Immature natural killer cell (primary cell): ENCODE measurements at places on chromosomes 12 and 14.

DNA sequence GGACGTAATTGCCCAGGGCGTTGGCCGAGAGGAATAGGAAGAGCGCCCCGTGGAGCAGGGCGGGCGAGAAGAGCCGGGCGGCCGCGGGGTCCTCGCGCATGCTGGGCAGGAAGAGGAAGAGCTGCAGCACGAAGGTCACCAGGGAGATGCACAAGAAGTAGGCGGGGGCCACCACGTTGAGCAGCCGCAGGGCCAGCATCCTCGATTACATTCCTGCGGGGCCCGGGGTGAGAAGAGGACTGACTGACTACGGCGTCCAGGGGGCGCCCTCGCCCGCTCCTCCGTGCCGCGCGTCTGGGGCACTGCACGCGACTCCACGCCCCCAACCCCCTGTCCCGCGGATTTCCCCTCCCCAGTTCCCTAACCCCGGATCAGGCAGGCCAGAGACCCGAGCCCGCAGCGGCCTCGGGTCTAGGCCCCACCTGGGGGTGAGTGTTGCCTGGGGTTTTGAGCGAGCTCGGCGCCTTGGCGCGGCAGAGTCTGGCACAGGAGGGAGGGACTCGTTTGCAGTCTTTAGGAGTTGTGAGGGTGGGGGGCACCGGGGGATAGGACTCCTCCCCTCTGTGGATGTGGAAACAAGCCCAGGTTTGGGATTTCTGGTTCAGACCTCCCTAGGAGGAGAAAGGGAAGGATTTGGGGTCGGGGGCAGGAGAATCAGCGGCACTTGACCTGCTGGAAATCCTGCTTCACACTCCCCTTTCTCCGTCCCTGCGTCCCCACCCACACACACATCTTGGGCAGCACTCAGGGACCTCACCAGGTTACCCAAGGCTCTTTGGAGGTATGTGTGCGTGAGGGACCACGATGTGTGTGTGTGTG is 1.8 kb downstream of the ZDHHC22 start:
- H3K36me3 ChIP-seq, result no peaks in the 10 kb centered on the region
- H3K27me3 ChIP-seq, result peaks cover 36% of the 10 kb centered on the region
- no peak for DNase-seq
- no peak overlapping the region for H3K27ac ChIP-seq

DNA sequence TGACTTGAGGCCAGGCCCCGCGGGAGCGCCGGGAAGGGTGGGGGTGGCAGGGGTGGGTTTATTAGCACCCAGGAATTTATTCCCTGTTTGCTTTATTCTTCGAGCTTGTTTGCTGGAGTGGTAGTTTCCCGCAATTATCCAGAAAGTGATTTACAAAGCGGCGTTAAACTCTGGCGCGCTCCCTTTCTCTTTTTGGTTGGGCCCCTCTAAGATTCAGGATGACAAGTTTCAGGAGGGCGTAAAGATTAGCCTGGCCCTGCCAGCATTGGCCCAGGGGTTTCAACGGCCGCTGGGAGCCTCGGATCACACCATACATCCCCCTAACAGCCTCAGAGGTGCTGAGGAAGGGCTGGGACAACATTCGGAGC is 444 bp upstream of the NKX2-8 start:
- H3K27me3 ChIP-seq, result peaks cover 11% of the 10 kb centered on the region
- H3K36me3 ChIP-seq, result no peaks in the 10 kb centered on the region
- H3K4me1 ChIP-seq, result no peaks in the 10 kb centered on the region
- no peak overlapping the region for H3K4me3 ChIP-seq

DNA sequence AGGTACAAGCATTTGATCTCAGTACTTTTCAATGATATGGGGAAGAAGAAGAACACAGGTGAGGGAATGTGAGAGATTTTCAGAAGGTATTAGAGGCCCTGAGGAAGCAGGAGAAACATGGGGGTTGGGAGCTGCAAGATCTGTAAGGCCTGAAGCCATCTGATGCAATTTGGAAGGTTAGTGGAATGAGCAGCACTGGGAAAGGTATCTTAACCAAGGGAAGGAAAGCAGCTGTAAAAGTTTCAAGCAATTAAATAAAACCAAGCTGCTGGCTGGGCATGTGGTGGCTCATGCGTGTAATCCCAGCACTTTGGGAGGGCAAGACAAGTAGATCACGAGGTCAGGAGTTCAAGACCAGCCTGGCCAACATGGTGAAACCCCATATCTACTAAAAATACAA is 104.4 kb upstream of the PARP11 start:
- no peaks in the 10 kb centered on the region for H3K36me3 ChIP-seq
- H3K27me3 ChIP-seq, result peaks cover 2% of the 10 kb centered on the region
- H3K4me1 ChIP-seq, result peaks cover 9% of the 10 kb centered on the region
- no peak for DNase-seq
- no peak overlapping the region for H3K27ac ChIP-seq

GRCh38 chr12:110286623-110287022 is 5.6 kb downstream of the ATP2A2 start:
- peaks cover 19% of the 10 kb centered on the region for H3K36me3 ChIP-seq
- no peak for DNase-seq
- H3K4me3 ChIP-seq, result peak overlapping the region; percentile 74
- H3K27ac ChIP-seq, result no peak overlapping the region
- peaks cover 6% of the 10 kb centered on the region for H3K27me3 ChIP-seq
- peaks cover 76% of the 10 kb centered on the region for H3K4me1 ChIP-seq

- no peak for DNase-seq
- no peak overlapping the region for H3K4me3 ChIP-seq
- H3K27me3 ChIP-seq, result peaks cover 6% of the 10 kb centered on the region
- no peak overlapping the region for H3K27ac ChIP-seq
These were observed 971.7 kb downstream of the FSCB start for GRCh38 chr14:43535231-43535838.

- no peaks in the 10 kb centered on the region for H3K27me3 ChIP-seq
- H3K36me3 ChIP-seq, result no peaks in the 10 kb centered on the region
- H3K4me3 ChIP-seq, result no peak overlapping the region
- H3K4me1 ChIP-seq, result peaks cover 18% of the 10 kb centered on the region
These were observed 5.5 kb downstream of the TAS2R19 start for GRCh38 chr12:11016937-11017336.

- H3K4me3 ChIP-seq, result no peak overlapping the region
- peaks cover 4% of the 10 kb centered on the region for H3K27me3 ChIP-seq
- DNase-seq, result no peak
- H3K4me1 ChIP-seq, result peaks cover 27% of the 10 kb centered on the region
These were observed 9.6 kb downstream of the NAB2 start for GRCh38 chr12:57098546-57098945.

DNA sequence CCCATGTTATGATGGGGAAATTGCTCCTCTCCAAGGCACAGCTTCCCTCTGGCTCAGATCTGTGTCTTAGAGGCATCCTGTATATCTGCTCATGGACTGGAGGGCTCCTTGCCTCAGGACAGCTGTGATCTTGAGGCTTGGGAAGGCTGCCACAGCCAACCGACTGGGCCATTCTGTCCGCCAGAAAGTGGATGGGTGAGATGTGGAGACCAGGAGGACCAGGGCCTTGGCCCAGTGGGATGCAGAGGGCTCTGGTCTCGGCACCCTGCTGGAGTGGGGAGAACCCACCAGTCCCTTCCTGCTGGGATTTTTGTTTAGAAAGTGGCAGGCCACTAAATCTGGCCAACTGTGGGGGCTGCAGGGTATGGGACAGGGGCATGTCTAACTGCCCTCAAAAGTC is 148.6 kb downstream of the CALM1 start:
- H3K27ac ChIP-seq, result no peak overlapping the region
- H3K4me1 ChIP-seq, result no peaks in the 10 kb centered on the region
- H3K27me3 ChIP-seq, result peaks cover 4% of the 10 kb centered on the region
- no peak for DNase-seq

DNA sequence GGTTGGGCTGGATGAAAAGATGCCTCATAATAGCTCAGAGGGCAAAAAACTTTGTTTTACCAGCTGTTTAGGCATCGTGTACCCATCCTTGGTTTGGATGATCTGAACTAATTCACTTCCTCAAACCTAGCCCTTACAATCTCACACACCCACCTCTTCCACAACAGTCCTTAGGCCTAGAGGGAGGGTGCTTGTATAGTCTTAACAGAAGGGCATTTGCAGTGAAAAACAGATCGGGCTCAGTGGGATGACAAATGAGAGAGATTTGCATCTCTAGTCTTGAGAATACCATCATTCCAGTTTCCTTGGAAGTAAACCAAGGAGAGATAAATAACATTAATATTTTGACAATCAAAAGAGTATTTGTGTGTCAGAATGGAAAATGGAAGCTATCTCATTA is 11.0 kb downstream of the SLCO1A2 start:
- H3K4me1 ChIP-seq, result no peaks in the 10 kb centered on the region
- peaks cover 4% of the 10 kb centered on the region for H3K36me3 ChIP-seq
- H3K27me3 ChIP-seq, result no peaks in the 10 kb centered on the region
- no peak overlapping the region for H3K27ac ChIP-seq
- no peak for DNase-seq
- no peak overlapping the region for H3K4me3 ChIP-seq

GRCh38 chr12:37543131-37543965 is 773.2 kb upstream of the ALG10B start:
- H3K4me1 ChIP-seq, result no peaks in the 10 kb centered on the region
- H3K36me3 ChIP-seq, result no peaks in the 10 kb centered on the region
- H3K27ac ChIP-seq, result no peak overlapping the region
- DNase-seq, result no peak
- H3K4me3 ChIP-seq, result no peak overlapping the region

DNA sequence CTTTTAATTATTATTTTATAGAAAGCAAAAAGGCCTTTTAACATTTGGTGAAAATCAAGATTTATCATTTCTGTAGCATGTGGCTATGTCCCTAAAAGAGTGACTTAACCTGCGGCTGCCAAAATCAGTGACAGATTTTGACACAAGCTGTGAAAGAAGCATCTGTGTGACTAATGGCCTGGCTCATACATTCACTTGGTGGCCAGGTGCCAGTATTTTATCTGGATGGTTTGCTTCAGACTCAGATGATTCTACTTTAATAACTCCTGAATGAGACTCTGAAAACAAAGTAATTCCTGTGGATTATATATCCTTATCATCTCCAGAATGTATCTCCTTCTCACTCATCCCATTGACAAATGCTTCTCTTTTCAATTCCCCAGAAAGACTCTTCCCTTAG is 103.0 kb downstream of the FSCB start:
- no peak for DNase-seq
- no peak overlapping the region for H3K27ac ChIP-seq
- H3K4me3 ChIP-seq, result no peak overlapping the region
